Fibroblast of skin of back (primary cell): ENCODE measurements at places on chromosomes 2 and 18.
A peak's percentile ranks its signal among the peaks of the same experiment; 100 is the strongest.

DNA sequence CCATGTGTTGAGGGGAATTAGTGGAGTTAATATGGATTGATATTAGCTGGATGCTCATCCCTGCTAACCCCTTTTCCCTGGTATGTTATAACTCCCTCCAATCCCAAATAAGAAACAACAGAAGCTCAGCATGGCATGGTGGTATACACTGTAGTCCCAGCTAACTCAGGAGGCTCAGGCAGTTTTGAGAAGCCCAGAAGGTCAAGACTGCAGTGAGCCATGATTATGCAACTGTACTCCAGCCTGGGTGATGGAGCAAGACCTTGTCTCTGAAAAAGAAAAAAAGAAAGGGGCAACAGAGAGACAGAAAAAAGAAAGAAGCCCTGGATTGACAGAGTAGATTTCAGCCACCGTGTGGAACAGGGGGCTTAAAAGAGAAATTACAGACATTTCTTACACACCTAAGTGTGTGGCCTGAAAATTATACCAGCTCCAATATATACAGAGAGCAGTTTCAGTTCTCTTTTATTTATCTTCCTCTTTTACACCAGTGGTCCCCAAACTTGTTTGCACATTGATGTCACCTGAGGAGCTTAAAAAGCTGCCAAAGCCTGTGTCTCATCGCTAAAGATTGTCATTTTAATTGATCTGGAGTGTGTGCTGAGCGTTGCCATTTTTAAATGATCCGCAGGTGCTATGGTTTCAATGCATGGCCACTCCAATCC, 203.6 kb downstream of the UBE2E3 start:
- no peak for DNase-seq

- peak; percentile 78 for DNase-seq
Measured at GRCh38 chr18:57542126-57542525, 44.4 kb downstream of the FECH start.

DNA sequence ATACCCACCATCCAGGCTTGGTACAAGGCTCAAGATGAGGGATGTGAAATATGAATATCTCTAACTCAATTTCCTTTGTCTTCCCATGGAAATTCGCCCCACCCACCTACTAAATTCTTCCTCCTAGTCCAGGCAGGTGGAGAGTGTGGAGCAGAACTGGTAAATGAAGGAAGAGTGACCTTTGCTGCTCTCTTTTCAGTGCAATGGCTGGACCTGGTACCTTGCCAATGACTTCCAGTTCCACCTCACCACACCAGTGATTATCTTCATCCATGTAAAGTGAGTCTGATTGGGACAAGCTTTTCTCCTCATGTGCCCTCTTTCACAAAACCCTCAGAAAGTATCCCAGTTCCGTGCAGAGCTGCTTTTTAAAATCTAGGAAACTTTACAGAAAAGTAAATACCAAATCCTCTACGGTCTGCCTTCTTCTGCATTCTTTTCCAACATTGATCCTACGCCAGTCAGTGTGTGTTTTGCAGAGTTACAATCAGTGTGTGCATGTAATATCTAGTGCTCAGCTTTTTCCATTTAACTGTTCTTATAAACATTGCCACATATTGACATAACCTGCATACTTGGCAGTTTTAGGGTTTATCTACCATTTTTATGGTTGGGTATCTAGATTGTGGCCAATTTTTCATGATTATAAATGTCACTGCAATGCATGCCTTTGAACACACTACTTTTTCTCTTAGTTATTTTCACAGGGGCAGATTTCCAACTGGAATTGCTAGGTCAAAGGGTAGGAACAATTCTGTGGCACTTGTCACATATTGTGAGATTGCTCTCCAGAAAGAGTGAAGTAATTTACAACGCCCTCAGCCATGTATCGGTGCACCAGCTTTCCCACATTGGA, 86.5 kb upstream of the SEC11C start:
- DNase-seq, result peak; percentile 19

DNA sequence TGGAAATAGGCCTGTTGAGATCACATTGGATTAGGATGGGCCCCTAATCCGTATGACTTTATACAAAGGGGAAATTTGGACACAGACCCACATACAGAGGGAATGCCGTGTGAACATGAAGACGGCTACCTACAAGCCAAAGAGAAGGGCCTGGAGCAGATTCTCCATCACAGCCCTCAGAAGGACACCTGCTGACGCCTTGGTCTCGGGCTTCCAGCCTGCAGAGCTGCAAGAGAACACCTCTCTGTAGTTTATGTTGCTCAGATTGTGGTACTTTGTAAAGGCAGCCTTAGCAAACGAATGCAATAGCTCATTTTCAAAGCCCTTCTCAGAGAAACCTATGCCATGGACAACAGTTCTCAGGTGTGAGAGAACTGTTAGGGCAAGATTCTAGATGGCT, 86.1 kb downstream of the LONRF2 start:
- no peak for DNase-seq

DNA sequence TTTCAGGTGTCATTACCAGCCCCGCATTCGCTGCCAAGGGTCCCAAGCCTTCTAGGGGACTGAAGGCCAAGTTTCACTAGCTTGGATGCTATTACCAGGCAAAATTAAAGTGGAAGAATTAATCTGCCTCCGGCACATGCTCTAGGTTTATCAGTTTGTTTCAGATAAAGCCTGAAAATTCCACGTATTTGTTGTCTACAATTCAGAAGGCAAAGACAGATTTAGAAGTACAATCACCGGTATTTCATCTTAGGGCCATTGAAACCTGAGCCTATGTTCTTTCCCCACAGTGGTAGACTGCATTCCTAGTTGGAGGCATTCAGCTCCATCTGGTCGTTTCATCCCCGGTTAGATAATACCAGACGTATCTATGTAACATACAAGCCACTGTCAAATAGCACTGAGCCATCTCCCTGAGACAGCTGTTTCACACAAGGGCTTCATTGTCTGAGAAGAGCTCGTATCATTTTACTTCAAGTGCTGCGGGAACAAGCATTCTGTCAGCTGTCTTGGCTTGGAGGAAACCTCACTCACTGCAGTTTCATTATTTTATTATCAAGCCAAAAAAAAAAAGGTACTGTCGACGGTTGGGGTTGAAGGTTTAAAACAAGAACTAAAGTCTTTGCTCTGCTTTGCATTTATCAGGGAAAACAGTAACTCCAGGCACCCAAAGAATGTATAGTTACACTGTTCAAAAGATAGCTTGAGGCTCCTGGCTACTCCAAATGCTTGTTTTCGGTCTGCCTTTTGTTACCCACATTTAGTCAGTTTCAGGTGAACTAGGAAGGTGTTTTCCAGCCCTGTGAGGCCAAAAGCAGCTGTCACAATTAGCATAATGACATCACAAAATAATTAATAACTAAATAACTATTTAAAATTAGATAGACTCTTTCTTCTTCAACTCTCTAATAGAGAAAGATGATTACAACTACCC, 76.7 kb downstream of the TGIF1 start:
- peak; percentile 26 for DNase-seq

- DNase-seq, result peak; percentile 29
Measured at GRCh38 chr18:33210575-33211189, 229.8 kb downstream of the CCDC178 start.
